ENCODE measurements at places on chromosomes 4 and X.

DNA sequence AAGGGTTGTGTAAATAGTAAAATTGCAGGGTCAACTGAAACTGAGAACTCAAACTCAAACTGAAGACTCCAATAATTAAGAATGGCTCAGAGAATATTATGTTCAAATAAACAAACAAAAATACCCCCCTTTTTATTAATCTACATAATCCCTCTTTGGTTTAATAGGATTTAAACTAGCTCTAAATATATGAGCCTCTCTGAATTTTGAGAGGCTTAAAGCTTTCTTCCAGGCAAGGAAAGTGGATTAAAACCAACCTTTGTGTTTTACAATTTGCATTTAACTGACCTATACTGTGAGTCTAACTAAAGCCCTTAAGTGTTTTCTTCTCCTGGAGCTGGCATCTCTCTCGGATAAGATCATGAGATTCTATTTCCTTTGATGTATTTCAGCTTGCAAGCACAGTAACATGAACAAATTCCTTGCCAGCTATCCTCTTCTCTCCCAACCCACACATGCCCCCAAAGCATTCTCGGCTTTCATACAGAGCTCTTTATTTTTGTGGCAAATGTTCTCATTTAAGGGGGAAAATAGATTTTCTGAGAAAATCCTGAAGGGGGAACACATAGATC lies 1310.8 kb upstream of the AGA start:
- DNase-seq: no peak

GRCh38 chrX:68183612-68184214 lies 249.6 kb downstream of the OPHN1 start:
- peak; percentile 39 for DNase-seq

- DNase-seq: peak; percentile 55
These were observed at the start of gene PDGFC for GRCh38 chr4:156971676-156972378. TSS of gene PDGFC (minus strand) at chr4:156971799. CDS start at chr4:156970903, 896 bp downstream.

GRCh38 chrX:68936126-68936525 lies 107.3 kb downstream of the EFNB1 start:
- DNase-seq: no peak

- no peak for DNase-seq
These were observed 12.1 kb upstream of the CSN2 start for GRCh38 chr4:69977582-69977981.
